ENCODE measurements at places on chromosomes 3 and 15.

- DNase-seq, result no peak
Measured at GRCh38 chr15:63157891-63158431, 684 bp upstream of the RPS27L start.

DNA sequence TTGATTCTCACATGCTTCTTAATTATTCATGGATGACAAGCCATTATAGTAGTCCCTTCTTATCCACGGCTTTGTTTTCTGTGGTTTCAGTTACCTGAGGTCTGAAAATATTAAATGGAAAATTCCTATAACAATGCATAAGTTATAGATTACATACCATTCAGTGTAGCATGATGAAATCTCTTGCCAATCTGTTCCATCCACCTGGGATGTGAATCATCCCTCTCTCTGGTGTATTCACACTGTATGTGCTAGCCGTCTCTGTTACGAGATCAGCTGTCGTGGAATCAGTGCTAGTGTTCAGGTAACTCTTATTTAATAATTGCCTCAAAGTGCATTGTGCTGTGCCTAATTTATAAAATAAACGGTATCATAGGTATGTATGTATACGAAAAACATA, 5.2 kb downstream of the WDR5B start:
- no peak for DNase-seq

DNA sequence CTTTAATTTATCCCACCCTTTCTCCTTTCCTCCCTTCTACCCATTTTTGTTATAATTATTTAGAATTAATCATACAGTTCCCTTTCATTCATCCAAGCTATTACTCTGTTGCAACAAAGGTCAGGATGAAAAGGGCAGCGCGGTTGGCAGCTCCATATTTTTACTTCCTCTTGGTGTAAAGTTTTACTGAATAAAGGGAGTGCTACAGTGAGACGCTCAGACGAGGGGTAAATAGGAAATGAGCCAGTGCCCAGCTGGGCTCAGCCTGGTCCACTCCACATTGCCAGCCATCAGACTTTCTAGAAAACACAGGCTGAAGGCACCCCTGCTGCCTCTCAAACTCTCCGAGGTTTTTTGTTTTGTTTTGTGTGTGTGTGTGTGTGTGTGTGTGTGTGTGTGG, 21.9 kb upstream of the ZBTB38 start:
- no peak for DNase-seq

DNA sequence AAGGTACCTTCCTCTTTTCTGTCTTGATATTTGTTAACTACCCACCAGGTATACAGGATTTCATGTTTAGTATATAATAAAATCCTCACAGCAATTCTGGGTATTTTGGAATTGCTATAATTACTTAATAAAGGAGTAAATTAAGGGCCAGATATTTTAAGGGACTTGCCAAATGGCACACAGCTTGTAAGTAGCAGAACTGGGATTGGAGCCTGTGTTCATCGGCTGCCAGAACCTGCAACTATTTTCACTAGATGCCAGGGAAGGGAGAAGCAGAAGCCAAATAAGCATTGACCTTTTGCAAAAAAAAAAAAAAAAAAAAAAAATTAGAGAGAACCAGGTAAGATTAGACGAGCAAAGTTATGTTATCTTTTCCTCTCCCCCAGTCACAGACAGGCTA, 683.3 kb upstream of the CADM2 start:
- no peak for DNase-seq

DNA sequence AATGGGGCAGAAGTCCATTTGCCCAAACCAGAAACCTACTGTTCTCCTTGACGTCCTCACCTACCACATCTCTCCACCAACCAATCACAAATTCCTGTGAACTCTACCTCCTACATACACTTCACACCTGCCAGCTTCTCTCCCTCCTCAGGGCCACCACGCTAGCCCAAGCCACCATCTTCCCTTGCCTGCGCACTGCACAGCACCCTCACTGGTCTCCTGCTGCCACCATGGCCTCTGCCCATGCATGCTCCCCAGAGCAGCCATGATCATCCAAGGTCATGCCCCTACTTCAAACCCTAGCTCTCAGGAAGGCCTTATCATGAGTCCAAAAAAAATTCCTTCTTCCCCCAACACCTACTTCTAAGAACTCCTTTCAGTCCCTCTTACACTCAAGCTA, 1.1 kb upstream of the EPHB3 start:
- DNase-seq, result no peak

DNA sequence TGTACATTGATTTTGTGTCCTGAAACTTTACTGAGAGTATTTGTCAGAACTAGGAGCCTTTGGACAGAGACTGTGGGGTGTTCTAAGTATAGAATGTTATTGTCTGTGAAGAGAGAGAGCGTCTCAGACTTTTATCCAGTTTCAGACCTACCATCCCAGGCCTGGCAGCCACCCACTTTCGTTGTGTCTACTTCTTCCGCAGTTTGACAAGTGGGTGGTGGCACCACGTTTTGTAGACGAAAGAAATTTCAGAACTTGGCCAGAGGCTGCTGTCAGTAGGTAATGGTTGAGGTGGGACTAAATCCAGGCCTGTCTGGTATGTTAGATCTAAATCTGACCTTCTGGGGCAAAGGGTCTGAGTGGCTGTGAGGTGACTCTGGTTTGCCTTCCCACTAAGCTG, 13.4 kb upstream of the TRAK1 start:
- DNase-seq, result no peak

- peak; percentile 51 for DNase-seq
Measured at GRCh38 chr3:190175490-190175889, 54.8 kb upstream of the P3H2 start.

DNA sequence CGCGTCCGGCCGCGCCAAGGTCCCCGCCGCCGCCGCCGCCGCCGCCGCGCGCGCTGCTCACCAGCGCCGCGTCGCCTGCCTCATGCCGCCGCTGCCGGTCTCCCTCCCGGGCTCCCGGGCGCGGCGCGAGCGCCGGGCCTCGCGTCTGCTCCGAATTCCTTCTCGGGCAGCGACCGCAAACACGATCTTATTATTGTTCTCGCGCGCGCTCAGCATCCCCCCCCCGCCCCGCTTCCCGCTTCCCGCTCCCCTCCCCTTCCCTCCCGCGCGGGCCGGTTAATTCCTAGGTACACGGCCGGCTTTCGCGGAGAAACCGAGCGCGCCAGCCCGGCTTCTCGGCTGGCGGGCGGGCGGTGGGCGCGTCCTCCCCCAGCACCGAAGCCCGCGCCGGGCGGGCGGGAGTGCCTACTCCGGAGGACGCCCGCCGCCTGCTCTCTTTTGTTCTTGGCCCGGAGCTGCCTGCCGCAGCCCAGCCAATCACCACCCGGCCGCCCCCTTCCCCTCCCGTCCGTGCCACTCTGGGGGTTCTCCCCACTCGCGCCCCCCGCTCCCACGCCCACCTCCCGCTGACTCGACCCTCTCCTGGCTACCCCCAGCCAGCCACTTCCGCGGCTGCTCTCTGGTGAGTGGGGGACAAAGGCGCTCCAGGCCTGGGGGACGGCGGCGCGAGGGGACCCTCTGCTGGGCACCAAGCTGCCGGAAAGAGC, at the start of gene HDGFL3:
TSS of gene HDGFL3 (minus strand) at position 164 of the 707 bp plus-strand sequence. CDS start 409 bp downstream, outside the sequence.
- DNase-seq, result no peak

Measured in retinal pigment epithelial cell (primary cell).